ENCODE measurements at places on chromosomes 7 and 10.

- DNase-seq, result no peak
Observed at GRCh38 chr7:159034394-159034793, 110.3 kb downstream of the VIPR2 start.

GRCh38 chr10:70887804-70888800 lies at the start of gene PCBD1:
PCBD1 (minus strand) TSS chr10:70888565; CDS start chr10:70888533, 32 bp downstream.
- peak; percentile 69 for DNase-seq

- DNase-seq, result no peak
Observed at GRCh38 chr7:46047581-46047980, 126.5 kb upstream of the IGFBP3 start.

GRCh38 chr10:91378061-91378460 lies 32.1 kb upstream of the HECTD2 start:
- DNase-seq, result peak; percentile 58

DNA sequence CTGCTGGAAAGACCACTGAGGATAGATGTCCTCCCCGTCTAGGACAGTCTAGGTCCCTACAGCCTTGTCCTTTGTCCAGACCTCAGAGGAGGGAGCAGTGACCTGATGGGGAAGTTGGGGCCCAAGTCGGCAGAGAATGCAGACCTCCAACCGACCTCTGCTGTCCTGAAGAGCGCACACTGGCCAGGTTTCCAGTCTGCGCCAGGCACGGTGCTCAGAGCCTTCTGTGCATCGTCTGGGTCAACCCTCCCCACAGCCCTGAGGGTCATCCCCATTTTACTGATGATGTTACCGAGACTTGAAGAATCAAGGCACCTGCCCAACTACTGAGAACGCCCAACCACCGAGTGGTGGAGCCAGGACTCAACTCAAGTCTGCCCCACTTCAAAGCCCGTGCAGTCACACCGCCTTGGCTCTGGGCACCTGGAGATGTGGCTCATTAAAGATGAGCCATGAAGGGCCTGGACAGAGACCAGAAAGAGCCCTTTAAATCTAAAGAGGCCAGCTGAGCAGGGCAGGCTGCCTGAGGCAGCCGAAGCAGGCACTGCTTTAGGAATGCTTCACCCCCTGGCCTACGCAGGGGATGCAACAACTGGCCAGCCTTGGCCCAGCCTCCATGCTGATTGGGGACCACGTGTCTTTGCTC lies 4.4 kb downstream of the ITPRIP start:
- DNase-seq, result no peak

DNA sequence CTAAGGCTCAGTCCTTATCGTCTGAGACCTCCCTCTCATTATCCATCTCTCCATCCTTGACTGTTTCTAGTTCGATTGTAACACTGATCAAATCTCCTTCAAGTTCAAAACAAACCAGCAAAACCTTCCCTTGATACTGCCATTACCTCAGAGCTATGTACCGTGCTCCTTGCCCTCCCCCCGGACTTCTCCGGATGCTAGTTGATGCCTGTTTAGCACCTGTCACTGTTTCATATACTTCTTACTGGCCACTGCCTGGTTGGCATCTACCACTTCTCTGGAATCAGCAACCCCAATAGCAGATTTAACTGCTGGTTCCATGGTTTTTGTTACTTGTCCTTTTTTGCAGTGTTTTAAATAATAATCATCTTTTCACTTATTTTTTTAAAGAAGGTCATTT lies 64.1 kb downstream of the BMPR1A start:
- no peak for DNase-seq

- peak; percentile 34 for DNase-seq
Observed at GRCh38 chr10:70575874-70576802, 26.4 kb downstream of the PRF1 start.

- DNase-seq, result no peak
Observed at GRCh38 chr7:41692251-41692650, 10.6 kb downstream of the INHBA start.

DNA sequence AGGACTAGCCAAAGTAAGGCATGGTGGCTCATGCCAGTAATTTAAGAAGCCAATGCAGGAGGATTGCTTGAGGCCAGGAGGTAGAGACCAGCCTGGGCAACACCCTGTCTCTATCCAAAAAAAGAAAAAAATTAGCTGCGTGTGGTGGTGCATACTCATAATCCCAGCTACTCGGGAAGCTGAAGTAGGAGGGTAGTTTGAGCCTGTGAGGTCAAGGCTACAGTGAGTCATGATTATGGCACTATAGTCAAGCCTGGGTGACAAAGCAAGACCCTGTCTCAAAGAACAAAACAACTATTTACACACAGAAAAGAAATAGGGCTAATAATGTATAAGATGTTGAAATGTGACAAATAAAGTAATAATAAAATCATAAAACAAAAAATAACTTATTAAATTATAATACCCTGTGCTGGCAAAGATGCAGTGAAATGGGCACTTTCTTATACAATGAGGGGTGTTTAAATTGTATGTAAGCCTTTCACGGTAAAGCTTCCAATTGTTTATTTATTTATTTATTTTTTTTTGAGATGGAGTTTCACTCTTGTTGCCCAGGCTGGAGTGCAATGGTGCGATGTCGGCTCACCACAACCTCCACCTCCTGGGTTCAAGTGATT lies 175.2 kb downstream of the TPST1 start:
- DNase-seq, result no peak

DNA sequence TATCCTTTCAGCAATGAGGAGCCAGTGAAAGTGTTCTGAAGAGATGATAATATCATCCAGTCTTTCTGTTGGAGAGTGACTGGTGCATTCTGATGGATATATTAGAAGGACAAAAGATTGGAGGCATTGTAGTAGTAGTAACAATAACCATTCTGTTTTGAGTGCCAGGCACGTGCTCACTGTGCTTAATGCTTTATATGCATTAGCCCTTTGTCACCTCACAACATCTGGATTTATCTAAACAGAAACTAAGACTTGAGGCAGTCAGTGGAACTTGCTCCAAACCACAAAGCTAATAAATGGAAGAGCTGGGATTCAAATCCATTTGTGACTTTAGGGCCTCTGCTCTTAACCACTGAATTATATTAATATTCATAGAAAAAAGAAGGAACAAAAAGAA lies 84.5 kb upstream of the OIT3 start:
- no peak for DNase-seq

GRCh38 chr10:122126763-122127659 lies 138.0 kb downstream of the TACC2 start:
- DNase-seq, result no peak

DNA sequence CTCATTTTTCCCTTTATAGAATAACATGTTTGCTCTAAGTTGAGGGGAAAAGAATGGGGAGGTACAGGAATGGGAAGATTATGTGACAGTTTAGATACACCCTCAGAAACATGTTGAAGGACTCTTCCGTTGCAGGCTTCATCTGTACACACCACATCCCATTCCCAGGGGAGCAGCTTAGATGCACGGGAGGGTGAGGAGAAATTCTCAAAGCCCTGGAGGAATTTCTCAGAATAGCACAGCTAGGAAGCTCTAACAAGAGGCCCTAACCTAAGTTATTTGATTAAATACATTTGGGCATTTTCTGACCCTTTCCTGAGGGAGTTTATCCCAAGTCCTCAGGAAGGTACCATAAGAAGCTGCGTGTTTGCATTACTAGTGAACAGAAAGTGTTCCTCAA lies 660.2 kb upstream of the IGFBP3 start:
- DNase-seq, result no peak

DNA sequence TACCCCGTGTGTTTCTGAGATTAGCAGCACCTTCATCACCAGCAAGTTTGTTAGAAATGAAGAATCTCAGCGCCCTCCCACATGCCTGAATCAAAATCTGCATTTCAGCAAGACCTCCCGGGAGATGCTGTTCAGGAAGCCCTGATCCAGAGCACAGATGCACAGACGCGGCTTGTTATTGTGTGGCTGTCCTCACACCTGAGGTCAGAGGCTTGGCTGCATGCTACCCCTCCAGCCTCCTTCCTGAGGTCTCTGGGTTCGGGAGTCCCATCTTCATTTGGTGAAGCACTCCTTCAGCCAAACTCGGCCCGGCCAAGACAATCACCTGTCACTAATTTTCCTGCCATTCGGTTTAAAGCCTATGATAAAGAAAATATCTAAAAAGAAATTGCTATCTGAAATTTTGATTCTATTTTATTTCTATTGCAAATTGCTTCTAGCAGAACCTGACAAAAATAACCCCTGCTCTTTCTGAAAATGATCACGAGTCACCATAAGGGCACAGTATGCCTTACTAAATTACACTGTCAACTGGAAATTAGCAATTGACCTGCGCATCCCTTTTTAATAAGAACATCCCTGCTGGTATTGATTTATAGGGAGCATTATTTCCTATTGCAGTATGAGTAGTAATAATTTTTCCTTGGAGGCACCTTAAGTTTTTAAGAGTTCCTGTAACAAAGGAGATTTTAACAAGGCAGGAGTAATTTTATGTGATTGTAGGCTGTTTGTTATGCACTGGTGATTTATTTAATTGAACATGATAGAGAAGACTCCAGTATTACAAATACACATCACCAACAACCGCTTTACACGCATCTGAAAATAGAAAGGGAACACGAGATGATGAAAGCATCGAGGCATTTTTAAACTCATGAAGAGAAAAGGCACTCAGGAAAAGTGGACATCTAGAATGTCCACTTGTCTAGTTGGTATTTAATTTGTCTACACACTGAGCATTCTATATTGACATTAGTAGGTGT lies 49.5 kb downstream of the VSTM2A start:
- no peak for DNase-seq

DNA sequence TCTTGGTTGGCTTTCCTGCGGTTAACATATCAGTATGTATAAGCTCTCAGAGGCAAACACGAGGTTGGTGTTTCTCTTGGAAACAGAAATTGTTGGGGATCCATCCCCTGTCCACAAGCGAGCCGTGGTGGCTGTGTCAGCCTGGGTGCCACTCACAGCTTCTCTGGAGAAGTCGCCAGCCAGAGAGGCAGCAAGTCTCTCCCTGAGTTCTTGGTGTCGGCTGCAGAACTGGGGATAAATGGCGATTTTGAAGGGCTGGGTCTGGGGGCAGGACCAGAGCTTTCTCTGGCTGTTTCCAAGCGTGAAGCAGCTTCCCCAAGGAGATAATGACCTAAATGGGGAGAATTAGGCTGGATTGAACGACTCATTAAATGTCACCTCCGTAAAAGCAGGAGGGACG lies 335.3 kb downstream of the GLRX3 start:
- no peak for DNase-seq

DNA sequence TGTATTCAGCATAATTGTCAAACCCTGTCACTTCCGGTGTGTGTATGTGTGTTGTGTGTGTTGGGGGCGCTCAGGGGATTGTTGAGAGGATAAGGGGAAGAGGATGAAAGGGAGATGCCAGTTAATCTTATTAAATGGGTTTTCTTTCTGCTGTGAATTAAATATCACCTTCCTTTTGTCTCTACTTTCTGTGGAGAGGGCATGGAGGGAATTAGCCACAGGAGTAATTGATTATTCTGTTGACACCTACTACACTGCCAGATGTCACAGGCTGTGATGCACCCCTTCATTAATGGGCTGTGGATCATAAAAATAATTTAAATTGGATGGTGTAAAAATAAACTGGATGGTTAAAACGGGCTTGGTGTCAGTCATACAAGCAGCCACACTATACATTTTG lies 311.9 kb downstream of the MDFIC start:
- DNase-seq, result no peak

- no peak for DNase-seq
Observed at GRCh38 chr7:2522780-2523433, 3.3 kb downstream of the LFNG start.

GRCh38 chr7:151896486-151896885 lies 19.6 kb upstream of the PRKAG2 start:
- DNase-seq, result no peak

GRCh38 chr7:46544396-46545008 lies 623.4 kb upstream of the IGFBP3 start:
- no peak for DNase-seq

- peak; percentile 54 for DNase-seq
Observed at GRCh38 chr10:5284311-5285057, 80.3 kb upstream of the UCN3 start.

DNA sequence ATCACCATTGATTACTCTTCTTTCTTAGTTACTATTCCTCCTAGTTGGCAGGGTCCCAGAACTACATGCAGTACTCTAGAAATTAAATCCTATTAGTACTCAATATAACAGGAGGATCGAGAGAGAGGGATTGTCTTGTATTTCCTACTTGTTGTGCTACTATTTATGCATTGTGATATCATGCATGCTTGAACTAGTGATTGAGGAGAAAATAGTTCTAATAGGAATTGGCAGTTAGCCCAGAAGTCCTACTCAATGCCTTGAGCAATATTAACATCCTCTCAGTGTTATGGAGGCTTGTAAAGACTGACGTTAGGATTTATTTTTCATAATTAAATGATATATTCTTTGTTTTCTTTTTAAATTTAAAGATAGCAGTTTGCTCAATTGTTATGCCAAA lies 67.4 kb downstream of the FOXP2 start:
- DNase-seq, result no peak

GRCh38 chr7:137976696-137977095 lies 25.2 kb downstream of the CREB3L2 start:
- DNase-seq, result no peak

DNA sequence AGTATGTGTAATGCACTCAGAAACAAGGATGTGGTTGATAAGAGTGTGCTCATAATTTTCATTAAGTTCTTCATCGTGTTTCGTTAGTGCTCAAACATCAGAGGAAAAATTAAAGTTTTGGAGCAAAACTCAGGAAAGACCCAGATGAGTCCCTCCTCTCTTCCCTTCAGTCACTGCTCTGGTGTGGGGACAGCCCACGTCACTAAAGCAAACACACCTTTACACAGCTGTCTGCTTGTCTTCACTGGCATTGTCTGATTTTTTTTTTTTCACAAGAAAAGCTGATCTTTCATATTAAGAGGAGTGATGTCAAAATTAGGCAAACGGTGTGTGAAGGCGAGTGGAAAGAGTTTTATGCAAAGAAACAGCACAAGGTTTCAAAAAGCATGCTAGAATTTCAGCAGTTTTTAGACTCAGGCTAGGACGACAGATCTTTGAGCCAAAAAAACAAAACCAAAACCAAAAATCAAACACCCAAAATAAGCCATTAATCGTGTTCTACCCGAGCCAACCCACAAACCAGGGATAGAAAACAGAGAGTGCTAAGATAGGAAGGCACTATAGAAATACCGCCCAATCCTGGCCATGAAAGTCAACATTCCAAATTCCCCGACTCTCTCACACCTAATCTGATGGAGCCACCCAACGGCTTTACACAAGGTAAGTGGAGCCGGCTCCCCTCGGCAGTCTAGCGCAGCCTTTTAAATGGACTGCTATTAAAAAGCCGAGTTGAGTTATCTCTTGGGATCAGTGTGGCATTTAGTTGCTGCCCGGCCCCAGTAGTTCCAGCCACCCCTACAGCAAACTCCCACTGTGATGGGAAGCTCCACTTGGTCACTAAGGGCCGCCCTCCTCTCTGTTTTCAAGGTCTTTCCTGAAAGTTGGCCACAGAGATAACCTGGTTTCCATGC lies 27.9 kb upstream of the GATA3 start:
- no peak for DNase-seq
